Activated naive CD8-positive, alpha-beta T cell treated with anti-CD3 and anti-CD28 coated beads, Interleukin-2, amount 10 ng/mL, durations not matched to agents 7 days and 5 days (primary cell): ENCODE measurements at places on chromosomes 5 and 9. TPM values are rescaled to one million over a fixed set of nuclear protein-coding genes. Genes with fewer than 3 reads are reported as not detected.

DNA sequence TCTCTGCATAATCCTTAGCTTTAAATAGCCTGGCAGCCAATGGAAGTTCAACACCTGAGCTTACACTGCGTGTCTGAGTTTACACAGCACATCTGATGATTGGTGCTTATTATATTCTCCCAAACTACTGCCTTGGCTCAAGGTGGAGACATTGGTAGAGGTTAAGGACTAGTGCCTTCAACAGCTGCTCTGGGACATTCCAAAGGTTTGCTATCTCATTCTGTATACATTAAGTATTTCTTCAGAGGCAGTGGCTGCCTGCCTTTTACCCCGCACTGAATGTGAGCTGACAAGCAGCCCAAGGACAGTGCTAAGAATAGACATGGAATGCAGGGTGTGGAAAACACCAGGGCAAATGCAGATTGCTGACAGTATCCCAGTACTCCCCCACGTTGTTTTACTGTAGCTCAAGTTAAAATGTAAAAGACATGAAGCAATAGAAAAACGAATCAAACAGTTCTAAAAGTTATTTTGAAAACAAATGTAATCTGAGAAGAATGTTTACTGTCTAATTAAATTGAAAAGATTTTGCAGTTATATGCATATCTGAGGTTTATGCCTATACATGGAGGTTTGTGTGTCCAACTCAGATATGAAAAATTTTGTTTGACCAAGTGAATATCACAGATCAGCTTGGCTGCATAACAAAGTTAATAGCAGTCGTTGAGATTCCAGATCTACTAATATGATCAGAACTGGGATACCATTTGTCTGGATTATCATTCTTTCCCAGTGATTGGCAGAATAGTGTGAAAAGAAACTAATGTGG lies 1.8 kb downstream of the HSPB3 start:
- no peaks in the 10 kb centered on the region for H3K4me1 ChIP-seq
- H3K4me3 ChIP-seq: no peak overlapping the region
- H3K36me3 ChIP-seq: no peaks in the 10 kb centered on the region
- peaks cover 10% of the 10 kb centered on the region for H3K27me3 ChIP-seq

DNA sequence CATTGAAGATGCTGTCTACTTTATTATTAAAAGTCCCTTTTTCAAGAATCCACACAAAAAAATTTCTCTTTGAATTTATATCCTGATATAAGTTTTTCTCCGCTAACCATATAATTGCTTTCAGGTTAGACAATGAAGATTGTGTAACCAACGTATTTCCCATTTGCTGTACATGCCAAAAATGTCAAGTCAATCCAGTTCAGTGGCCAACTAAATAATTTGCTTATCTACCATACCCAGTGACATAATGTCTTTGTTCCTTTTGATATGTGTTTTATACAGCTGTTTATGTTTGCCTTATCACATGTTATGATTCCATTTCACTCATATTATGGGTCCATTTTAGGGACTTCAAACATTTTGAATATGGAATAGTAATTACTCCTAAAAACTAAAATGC lies 349.9 kb downstream of the EFNA5 start:
- H3K4me1 ChIP-seq: no peaks in the 10 kb centered on the region
- no peak overlapping the region for H3K27ac ChIP-seq
- no peak for DNase-seq

DNA sequence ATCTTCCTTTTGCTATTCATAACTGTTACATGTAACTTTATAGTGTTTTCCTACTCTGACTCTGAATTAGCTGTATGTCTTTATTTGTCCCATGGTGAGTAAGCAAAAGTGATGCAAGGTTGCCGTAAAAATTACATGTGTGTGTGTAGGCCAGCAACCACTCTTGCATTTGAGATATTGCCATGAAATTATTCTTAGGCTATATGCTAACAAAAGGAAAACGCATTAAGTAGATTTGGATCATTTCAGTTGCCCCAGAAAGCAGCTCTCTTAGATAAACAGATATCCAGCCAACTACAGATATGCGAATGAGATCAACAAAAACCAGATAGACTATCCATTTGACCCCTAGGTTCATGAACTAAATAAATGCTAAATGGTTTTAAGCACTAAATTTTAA lies 73.6 kb downstream of the CYLC2 start:
- no peak overlapping the region for H3K27ac ChIP-seq
- H3K36me3 ChIP-seq: no peaks in the 10 kb centered on the region
- H3K4me1 ChIP-seq: no peaks in the 10 kb centered on the region
- no peaks in the 10 kb centered on the region for H3K27me3 ChIP-seq
- no peak overlapping the region for H3K4me3 ChIP-seq

DNA sequence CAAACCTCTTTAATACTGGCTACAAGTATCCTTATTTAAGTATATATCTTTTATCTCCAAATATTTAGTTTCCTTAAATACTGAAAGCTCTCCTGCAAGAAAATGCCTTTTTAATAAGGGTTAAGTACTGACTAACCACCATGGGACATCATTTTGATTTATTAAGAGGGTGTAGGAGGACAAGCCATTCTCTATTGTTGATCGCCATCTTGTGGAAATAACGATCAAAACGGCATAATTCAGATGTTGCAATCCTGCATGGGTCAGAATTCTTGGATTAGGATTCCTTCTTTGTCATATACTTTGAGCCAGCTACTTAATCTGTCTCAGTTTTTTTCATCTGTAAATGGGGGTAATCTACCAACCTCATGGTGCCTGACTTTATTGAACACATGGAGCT lies 28.7 kb upstream of the C5orf46 start:
- no peaks in the 10 kb centered on the region for H3K36me3 ChIP-seq
- no peak overlapping the region for H3K27ac ChIP-seq
- no peak for DNase-seq
- no peaks in the 10 kb centered on the region for H3K4me1 ChIP-seq
- peaks cover 2% of the 10 kb centered on the region for H3K27me3 ChIP-seq
- H3K4me3 ChIP-seq: no peak overlapping the region

- peaks cover 10% of the 10 kb centered on the region for H3K27me3 ChIP-seq
- DNase-seq: no peak
- no peak overlapping the region for H3K27ac ChIP-seq
- peaks cover 13% of the 10 kb centered on the region for H3K4me1 ChIP-seq
- H3K36me3 ChIP-seq: no peaks in the 10 kb centered on the region
These were observed 111.8 kb downstream of the CAVIN4 start for GRCh38 chr9:100689635-100690034.

- H3K4me3 ChIP-seq: no peak overlapping the region
- no peaks in the 10 kb centered on the region for H3K36me3 ChIP-seq
- no peaks in the 10 kb centered on the region for H3K27me3 ChIP-seq
- DNase-seq: peak; percentile 66
- peak overlapping the region; percentile 47 for H3K27ac ChIP-seq
- H3K4me1 ChIP-seq: peaks cover 28% of the 10 kb centered on the region
These were observed 59.2 kb upstream of the CLINT1 start for GRCh38 chr5:157917899-157918809.

- DNase-seq: no peak
- H3K27me3 ChIP-seq: no peaks in the 10 kb centered on the region
- no peaks in the 10 kb centered on the region for H3K4me1 ChIP-seq
- no peak overlapping the region for H3K27ac ChIP-seq
- H3K4me3 ChIP-seq: no peak overlapping the region
These were observed 150.9 kb downstream of the ISOC1 start for GRCh38 chr5:129245489-129245888.

DNA sequence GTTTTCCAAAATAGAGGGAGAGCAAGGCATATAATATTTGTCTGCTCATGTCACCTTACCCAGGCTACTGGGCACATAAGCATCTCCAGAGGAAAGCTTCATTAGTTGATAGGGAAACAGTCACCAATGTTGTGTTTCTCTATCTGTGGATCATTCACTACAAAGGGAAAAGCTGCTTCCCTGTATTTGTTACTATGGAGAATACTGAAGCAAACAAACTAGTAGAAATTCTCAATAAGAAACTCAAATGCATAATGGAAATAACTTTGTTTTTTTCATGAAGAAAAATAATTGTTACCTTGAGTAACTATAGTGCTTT lies 138.2 kb downstream of the PCSK1 start:
- no peaks in the 10 kb centered on the region for H3K4me1 ChIP-seq
- H3K27me3 ChIP-seq: no peaks in the 10 kb centered on the region
- no peak overlapping the region for H3K27ac ChIP-seq

Gene ARSK
- 4.7 TPM for total RNA-seq

- no peak overlapping the region for H3K27ac ChIP-seq
- no peak for DNase-seq
- H3K4me3 ChIP-seq: no peak overlapping the region
- H3K36me3 ChIP-seq: peaks cover 25% of the 10 kb centered on the region
- H3K4me1 ChIP-seq: no peaks in the 10 kb centered on the region
These were observed 51.1 kb downstream of the KLHL3 start for GRCh38 chr5:137684761-137685160.

DNA sequence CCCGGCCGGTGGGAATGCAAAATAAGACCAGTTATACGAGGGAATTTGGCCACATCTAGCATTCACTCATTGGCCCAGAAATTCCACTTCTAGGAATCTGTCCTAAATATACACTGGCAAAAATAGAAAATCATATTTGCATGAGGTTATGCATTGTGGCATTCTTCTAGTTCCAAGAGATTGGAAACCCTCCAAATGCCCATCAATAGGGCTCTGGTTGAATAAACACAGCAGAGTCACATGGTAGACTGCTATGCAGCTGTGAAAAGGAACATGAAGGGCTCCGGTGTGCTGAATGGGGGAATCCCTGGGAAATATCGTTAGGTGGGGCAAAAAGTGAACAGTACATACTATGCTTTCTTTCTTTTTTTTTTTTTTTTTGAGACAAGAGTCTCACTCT lies 36.8 kb downstream of the PTGES start:
- no peak overlapping the region for H3K27ac ChIP-seq
- no peak overlapping the region for H3K4me3 ChIP-seq
- no peak for DNase-seq

GRCh38 chr5:52989781-52990527 lies 802 bp downstream of the ITGA2 start:
- H3K4me3 ChIP-seq: peak overlapping the region; percentile 78
- peaks cover 21% of the 10 kb centered on the region for H3K27me3 ChIP-seq
- peak; percentile 61 for DNase-seq
- H3K27ac ChIP-seq: peak overlapping the region; percentile 26

GRCh38 chr9:90778746-90779145 lies 22.9 kb upstream of the SYK start:
- H3K27ac ChIP-seq: no peak overlapping the region
- no peak for DNase-seq
- no peak overlapping the region for H3K4me3 ChIP-seq
- no peaks in the 10 kb centered on the region for H3K36me3 ChIP-seq

DNA sequence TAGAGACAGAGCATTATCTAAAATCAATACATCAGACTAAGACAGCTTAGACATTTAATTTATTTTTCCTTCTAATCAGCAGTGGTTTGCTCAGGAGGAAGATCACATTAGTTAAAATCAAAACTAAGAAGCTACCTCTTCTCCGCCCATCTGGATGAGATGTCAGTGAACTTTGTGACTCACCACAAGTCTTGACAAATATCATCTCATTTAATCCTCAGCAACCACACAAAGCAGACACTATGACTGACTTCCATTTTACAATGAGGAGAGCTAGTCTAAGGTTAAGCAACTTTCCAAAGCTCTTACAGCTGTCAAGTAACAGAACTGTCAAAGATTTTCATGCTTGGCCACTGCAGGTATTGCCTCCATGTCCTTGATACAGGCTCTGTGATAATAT lies 289.5 kb downstream of the DEPDC1B start:
- no peaks in the 10 kb centered on the region for H3K27me3 ChIP-seq
- no peak for DNase-seq
- no peak overlapping the region for H3K27ac ChIP-seq
- no peak overlapping the region for H3K4me3 ChIP-seq
- no peaks in the 10 kb centered on the region for H3K36me3 ChIP-seq

DNA sequence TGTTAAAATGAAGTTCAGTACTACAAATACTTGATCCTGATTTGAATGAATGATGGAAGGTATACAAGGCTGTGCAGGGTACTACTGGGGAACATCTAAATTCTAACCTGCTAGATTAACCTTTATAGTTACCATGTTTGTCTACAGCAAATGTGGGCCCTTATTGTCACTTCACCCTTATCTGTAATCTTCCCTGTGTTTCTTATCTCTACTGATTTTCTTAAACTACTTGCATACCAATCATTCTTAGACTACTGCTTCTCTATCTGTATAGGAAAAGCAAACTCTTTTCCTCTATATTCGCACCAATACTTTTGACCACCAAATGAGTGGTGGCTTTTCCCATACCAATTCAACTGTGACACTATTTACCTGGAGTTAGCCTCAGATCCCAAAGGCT lies 210.7 kb downstream of the HINT1 start:
- H3K36me3 ChIP-seq: no peaks in the 10 kb centered on the region
- H3K4me3 ChIP-seq: no peak overlapping the region
- H3K27me3 ChIP-seq: peaks cover 7% of the 10 kb centered on the region
- H3K27ac ChIP-seq: no peak overlapping the region
- no peaks in the 10 kb centered on the region for H3K4me1 ChIP-seq
- DNase-seq: no peak

GRCh38 chr9:92947268-92948037 lies at the start of gene FGD3:
TSS of gene FGD3 (plus strand) at chr9:92947523. CDS start at chr9:92976257, 28,734 bp downstream.
- H3K27ac ChIP-seq: peak within 1 kb of the TSS; percentile 73
- H3K4me3 ChIP-seq: peak within 1 kb of the TSS; percentile 85
- peaks cover 17% of the 10 kb centered on the region for H3K4me1 ChIP-seq
- peak; percentile 67 for DNase-seq
- H3K36me3 ChIP-seq: peaks cover 2% of the 10 kb centered on the region
- peaks cover 12% of the 10 kb centered on the region for H3K27me3 ChIP-seq

DNA sequence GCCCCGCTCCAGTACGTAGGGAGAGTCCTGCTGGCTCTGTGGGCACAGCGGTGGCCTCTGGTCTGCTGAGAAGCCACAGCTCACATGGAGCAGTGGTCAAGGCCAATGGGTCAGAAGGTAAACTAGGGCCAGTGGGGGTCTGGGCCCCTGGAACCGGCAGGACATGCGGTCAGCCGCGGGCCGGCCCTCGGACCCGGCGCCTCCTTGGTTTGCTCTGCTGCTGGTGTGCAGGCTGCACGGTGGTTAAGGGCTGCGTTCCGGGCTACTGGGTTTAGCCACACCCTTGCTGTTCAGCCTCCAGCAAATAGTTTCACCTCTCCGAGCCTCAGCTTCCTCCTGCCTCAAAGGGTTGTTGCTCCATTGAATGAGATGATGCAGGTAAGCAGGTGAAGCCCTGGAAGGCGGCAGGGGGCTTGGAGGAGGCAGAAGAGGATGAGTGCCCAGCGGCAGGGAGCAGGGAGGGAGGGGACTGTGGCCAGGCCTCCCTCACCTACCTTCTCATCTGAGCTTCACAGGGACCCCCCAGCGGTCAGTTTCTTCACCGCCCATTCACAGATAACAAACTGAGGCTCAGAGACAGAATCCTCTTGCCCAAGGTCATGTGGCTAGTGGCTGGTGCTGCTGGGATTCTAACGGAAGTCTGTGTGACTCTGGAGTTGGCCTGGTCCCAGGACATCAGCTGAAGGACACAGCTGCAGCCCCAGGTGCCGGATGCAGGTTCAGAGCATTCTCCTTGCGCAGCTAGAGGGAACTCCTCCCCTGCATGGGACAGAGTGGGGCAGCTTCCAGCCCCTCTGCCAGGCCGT lies 3.7 kb upstream of the COL5A1 start:
- no peak overlapping the region for H3K27ac ChIP-seq
- H3K36me3 ChIP-seq: no peaks in the 10 kb centered on the region
- peaks cover 8% of the 10 kb centered on the region for H3K27me3 ChIP-seq
- DNase-seq: no peak
- H3K4me1 ChIP-seq: no peaks in the 10 kb centered on the region
- no peak overlapping the region for H3K4me3 ChIP-seq

- no peaks in the 10 kb centered on the region for H3K27me3 ChIP-seq
- H3K36me3 ChIP-seq: no peaks in the 10 kb centered on the region
- H3K4me1 ChIP-seq: no peaks in the 10 kb centered on the region
- no peak overlapping the region for H3K27ac ChIP-seq
- no peak overlapping the region for H3K4me3 ChIP-seq
These were observed 414.0 kb downstream of the NFIB start for GRCh38 chr9:13899924-13900323.
